ENCODE measurements at places on chromosomes 4 and X. TPM values are rescaled to one million over a fixed set of nuclear protein-coding genes. Genes with fewer than 3 reads are reported as not detected.

GRCh38 chr4:73730292-73730691, 10.1 kb upstream of the CXCL8 start:
- no peak for DNase-seq

DNA sequence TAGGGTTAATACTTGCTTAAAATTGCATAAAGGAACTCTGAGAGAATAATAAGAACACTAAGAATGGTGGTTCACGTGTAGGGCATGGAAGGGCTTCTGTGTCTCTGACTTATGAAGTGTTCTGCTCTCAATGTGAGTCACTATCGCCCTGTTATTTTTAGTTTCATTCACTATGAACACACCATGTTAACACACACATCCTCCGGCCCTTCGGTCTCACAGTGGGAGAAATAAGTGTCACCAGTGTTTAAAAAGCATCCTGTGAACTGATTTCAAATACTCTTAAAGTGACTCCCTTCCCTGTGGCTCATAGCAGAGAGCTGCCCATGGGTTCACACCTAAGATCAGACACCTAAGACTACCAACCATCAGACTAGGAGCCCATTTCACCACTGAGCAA, 33.8 kb upstream of the FGFBP2 start:
- DNase-seq: no peak

DNA sequence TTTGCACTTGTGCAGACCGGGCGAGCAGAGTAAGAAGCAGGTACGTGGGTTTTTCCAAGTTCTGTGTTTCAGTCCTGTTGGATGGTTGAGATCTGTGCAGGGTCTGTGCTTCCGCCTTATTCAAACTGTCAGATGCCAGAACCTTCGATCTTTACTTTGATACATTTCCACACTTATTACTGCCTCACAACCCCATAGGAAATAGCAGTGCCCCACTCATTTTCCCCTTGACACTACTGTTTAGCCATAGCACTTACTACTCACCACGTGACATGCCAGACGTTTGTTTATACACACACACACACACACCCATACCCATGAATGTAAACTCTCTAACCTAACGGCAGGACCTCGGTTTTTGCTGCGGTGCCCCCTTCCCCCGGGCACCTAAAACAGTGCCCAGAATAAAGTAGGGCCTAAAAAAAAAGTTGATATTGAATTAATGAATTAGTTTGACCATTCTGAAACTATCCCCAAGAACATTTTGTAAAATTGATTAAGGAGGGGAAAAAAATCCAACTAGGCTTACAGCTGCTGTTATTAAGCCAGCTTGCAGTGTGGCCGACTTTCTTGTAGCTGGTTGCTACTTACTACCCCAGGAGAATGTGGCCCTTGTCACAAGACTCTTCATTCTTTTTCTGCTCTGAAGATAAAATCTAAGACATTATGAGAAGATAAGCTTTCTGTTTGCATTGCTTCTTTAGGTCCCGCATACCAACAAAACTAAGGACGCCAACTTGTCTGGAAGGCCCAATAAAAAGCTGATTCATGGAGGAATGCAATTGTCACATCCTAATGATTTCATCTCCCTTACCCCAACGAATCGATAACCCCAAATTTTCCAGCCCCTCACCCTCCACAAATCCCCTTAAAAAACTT, 704 bp upstream of the SEPSECS start:
- DNase-seq: peak; percentile 25

DNA sequence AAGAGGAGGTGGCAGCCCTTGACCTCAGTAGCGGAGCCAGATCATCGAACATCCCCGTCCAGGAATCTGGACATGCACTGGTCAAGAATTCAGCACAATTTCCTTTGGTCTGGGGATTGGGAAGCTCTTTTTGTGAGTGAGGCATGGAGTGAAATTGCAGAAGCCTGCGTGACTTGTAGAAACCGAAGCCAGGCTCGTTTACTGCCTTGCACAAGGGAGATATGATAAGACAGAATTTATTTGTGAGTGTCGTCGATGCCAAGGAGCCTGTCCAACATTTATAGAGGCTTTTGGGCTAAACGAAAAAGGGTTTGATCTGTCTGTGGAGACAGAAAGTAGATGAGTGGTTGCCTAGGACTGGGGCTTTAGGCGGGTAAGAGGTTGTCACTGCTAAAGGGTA, 50.6 kb downstream of the TBL1X start:
- no peak for DNase-seq

DNA sequence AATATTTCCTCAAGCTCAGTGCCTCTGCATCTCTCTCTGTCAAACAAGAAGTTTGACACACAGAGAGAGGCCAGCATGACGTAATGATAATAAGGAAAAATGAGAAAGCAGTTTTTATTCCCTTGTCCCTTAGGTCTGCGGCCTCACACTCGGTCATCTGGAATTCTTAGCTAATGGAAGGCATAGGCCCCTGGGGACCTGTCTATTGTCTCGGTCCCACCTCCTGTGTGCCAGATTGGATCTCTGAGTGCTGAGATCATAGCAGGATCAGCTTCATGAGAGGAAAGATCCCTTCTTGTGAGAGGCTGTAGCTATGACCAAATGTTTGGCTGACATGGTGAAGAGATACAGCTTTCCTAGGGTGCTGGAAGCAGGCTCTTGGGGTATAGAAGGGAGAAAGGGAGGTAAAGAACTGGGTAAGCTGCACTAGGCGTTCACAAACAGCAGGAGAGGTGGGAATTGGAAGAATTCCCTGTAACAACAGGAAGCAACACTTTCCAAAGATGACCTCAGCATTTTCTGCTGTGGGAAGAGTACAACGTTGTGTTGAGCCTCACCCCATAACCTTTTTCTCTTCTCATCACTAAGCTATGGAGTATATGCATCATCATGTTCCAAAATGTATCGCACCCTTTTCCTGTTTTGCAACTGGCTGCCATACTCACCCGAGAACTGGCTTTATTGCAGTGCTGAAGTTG, 20.2 kb downstream of the TMEM31 start:
- no peak for DNase-seq

GRCh38 chrX:7055386-7056137, 92.0 kb upstream of the STS start:
- no peak for DNase-seq

DNA sequence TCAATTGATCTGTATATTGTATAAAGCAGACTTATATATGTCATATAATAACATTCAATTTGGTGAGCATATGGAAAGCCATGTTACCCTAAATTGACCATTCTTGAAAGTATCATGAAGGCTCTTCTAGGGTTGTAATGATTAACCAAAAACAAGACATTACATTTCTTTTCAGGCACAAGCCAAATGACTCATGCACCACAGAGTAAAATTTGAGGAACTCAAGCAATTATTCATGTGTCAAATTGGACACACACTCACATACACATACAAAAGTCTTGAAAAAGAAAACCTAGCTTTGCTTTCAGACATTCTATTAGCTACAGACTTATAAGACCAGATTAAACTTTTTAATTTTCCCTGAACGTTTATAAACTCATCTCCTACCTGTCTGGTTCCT, 146.5 kb upstream of the PCDH18 start:
- no peak for DNase-seq

FABP2 gene
- polyA plus RNA-seq: not detected

All from SK-N-SH (cell line).